ENCODE measurements at places on chromosomes 7 and 10.

- no peak for DNase-seq
Measured at GRCh38 chr7:10083766-10084165, 889.9 kb upstream of the PHF14 start.

DNA sequence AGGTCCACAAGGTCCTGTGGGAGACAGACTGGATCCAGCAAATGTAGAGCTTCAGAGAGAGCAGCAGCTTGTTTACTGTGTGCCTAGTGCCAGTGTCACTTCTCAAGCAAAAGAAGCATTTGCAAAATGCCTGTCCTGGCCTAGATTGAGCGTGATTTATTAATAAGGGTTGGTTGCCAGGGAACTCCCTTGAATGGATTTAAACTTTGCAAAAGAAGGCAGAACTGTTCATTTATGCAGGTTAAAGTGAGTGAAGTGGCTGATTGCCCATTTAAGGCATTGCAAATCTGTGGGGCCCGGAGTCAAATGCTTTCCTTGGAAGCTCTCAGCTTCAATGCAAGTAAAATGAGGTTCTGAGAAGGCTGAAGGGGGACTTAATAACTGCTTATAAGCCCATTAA lies 71.3 kb downstream of the CDHR3 start:
- DNase-seq: no peak

DNA sequence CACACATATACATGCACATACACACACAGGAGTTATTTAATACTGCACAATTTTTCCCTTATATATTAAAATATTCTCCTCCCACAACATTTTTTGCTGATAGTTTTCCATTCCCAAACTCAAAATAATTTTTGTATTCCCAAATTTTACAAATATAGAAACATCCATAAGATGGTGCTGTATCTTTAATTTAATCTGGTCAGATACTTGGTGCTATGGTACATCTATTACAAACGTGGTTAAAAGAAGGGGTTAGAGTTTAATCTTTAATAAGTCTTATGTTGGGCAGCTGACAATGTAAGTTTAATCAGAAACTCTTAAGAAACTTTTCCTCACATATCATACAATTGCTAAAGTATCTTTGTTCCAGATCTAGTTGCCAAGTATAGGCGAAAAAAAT lies 10.2 kb upstream of the CADPS2 start:
- DNase-seq: no peak

GRCh38 chr7:27611059-27611458 lies 51.6 kb downstream of the HIBADH start:
- DNase-seq: no peak

DNA sequence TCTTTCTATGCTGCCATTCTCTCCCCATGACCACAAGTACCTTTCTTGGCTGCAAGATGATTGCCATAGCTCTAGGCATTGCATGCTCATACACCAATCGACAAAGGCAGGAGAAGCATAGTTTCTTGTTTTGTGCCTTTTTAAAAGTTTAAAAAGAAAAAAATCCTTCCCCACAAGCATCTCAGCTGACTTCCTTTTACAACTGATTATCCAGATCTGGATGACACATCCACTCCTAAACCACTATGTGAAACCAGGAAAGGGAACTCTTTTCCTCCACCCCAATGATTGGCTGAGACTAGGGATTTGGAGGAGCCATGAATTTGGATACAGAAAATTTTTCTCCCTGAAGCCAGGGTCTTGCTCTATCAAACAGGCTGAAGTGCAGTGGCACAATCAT lies 14.5 kb upstream of the LRRC4 start:
- peak; percentile 41 for DNase-seq

- DNase-seq: peak; percentile 68
Measured at GRCh38 chr10:124063750-124064603, 29.4 kb downstream of the CHST15 start.

- DNase-seq: no peak
Measured at GRCh38 chr10:12841826-12842225, 159.7 kb downstream of the CCDC3 start.

- no peak for DNase-seq
Measured at GRCh38 chr10:52855546-52856325, 83.2 kb upstream of the MBL2 start.

DNA sequence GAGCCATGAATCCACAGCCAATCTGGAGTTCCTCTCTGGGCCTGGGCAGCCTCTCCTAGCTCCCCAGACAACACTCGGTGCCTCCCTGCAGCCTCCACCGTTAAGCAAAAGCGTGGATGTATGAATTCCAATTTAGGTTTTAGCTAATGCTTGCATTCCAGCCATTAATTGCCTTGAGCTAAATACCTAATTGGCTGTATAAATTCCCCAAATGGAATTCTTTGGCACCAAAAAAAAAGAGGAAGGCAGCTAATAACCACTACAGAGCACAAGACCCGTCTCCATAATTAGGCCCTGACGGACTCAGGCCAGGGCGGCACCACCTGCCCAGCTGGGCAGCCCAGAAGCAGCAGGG lies 140.5 kb downstream of the PTPRN2 start:
- DNase-seq: no peak

- DNase-seq: no peak
Measured at GRCh38 chr7:123763191-123763661, 14.4 kb upstream of the WASL start.

DNA sequence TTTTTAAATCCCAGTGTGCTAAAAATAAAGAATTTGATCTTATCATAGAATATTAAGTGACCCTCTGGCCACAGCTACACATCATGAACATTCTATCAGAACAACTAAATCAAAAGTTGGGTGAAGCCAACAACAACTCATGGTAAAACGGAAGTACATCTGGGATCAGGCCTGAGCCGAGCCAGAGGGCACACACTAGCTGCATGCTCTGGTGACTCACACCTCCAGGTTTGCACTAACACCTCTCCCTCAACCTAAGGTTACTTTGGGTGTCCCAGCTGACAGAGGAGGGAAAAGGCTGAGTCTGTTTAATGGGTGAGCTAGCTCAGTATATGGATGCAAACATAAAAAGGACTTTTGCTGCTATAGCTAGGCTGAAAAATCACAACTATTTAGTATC lies 281.6 kb downstream of the HGF start:
- no peak for DNase-seq

GRCh38 chr7:29607889-29608288 lies 44.3 kb downstream of the PRR15 start:
- DNase-seq: peak; percentile 33

DNA sequence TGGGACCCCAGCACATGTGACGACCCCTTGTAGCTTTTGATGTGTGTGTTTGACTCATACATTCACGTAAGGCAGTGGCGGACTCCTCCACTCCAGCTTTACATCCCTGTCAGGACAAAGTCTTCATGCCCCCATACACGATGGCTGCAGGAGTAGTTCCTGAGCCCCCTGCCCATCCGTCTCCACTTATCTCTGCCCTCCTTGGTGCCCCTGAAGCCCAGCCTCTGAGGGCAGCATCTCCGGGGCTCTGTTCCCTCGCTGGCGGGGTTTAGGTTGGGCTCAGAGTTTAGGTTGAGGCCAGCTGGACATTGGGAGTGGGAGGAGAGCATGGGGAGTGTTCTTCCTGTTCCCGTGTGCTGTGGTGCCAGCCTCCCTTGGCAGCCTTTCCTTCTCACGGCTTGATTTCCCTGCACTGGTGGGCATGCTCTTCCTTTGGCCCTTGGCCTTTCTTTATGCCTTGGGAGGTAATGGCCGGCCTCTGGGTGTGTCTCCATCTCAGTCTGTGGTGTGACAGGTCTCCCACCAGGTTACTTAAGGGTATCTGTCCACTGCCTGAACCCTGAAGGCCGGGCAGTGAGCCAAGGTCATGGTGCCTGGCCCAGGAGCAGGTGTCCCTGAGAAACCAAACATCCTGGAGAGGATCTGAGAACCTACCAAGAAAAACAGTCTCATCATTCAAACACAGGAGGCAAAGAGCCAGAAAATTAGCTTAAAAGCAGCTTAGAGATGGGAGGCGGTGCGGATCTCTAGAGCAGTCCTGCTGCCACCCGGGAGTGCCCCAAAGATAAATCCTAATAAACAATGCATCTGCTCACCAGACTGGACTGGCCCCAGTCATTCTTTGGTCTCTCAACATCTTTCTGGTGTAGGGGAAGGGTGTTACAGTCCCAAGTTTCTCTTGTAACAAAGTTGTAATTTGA lies 85.5 kb downstream of the GLRX3 start:
- no peak for DNase-seq

DNA sequence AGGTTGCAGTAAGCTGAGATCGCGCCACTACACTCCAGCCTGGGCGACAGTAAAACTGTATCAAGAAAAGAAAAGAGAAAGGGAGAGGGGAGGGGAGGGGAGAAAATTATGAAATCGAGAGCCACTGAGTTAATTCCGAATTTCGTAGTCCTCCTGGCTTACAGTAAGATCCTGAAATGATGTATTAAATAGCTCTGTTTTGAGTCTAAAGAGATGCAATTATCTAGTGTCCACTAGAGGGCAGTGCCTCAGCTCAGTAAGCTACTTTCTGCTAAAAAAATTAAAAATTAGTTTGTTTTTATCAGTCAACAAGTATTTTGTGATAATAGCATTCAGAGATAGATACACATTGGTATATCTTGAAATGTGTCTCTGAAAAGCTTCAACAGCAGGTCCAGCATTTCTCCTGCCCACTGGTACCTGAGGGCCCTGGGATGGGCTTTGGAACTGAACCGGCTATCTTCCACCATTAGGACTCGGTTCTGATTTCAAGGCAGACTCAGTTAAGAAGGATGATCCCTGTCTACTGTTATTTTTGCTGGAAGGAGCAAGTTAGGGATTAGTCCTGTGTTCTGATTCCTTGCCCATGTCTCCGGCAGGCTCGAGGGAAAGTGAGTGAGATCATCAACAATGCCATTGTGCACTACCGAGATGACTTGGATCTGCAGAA lies 19.5 kb downstream of the TSPAN33 start:
- peak; percentile 81 for DNase-seq

DNA sequence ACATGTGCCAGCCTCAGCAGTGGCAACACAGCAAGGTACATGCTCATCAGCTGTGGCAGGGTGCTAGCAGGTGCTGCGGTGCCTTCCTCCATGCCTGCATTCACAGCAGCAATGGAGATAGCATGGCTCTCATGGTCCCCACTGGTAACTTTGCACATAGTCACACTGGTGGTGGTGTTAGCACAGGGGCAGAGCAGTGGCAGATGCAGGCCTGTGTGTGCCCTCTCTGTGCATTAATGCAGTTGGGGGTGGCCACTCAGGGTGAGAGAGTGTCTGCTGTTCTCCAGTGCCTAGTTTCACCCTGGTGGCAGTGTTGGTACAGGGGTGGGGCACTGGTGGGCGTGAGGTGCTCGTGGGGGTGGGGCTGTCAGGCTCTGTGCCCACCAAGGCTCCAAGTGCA lies 17.7 kb upstream of the PPP1R3A start:
- no peak for DNase-seq

GRCh38 chr10:107807836-107808235 lies 643.3 kb upstream of the SORCS1 start:
- DNase-seq: no peak

DNA sequence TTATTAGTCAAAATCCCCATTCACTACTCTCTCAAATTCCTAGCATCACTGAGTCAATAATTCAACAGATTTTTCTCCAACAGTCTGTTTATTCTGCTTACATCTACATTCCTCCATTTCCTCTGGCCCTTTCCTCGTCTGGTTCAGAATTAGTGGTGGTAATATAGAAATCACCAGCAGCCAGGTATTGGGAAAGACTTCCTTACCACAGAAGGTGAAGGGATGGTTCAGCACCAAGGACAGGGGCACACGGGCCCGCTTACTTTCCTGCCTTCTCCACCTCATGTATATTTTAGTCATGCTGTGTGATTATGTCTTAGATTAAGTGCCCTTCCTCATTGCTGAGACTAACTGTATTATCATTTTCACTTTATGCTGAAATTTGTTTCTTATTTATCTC lies 70.4 kb upstream of the APBB1IP start:
- peak; percentile 55 for DNase-seq

DNA sequence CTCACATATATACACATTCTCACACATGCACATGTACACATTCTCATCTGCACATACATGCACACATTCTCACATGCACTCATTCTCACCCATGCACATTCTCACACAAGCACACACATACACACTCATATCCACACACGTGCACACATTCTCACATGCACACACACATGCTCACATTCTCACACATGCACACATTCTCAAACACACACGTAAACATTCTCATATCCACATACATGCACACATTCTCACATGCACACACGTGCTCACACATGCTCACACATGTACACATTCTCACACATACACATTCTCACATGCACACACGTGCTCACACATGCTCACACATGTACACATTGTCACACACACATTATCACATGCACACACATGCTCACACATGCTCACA lies 260.6 kb downstream of the PTPRN2 start:
- DNase-seq: no peak

- DNase-seq: peak; percentile 74
Measured at GRCh38 chr7:48041653-48041970, 6.3 kb downstream of the C7orf57 start.

DNA sequence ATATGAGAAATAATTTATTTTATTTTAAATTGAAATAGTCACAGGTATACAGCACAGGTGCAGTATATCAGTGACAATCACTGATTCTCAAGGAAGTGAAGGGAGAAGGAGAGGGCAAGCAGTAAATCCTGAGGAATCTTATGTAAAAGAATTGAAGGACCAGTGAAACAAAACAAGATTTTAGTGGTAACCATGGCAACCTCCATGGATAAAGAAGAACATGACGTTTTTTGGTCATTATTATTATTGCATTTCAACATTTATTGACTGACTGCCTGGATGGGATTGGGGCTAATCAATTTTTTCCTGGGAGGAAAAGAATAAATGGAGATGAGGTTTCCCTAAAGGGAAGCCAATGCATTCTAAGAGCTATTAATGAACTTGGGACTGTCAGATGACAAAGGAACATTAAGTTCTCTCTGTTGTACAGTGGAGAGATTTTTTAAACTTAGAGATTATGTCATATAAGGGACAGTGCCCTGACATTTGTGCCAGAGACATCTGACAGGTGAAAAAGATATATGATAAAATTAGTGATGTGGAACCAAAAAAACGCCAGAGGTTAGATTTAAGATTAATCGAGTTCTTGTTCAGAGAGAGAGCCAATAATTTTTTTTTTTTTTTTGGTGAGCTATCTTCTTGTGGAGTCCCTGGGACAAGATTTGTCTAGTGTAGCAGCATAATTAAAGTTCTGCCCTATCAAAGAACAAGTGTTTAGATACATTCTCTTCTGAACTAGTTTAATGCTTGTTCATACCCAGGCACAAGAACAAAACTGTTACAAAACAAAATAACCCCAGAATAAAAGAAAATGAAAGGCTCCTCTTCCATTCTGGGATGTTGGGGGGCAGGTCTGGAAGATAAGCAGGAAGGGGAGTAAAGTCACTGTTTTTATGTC lies 279.9 kb downstream of the CSTF2T start:
- no peak for DNase-seq

DNA sequence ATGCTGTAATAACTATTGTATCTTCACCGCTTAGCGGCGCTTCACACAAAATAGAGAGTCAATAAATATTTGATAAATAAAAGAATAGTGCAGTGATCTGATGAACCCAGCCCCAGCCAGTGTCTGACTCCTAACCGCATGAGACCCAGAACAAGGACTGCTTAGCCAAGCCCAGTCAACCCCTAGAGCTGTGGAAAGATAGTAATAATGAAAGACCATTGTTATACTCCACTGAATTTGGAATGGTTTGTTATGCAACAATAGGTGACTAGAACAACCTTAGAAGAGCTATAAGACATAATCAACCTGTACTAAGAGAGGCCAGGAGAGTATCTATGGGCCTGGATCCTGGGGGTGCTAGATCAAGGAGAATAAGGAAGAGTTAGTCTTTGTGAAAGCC lies 230.5 kb upstream of the INHBA start:
- no peak for DNase-seq

GRCh38 chr7:466465-467191 lies 53.0 kb downstream of the PDGFA start:
- no peak for DNase-seq

Measured in suppressor macrophage treated with lipopolysaccharide for 1 hour (primary cell).